T-helper 17 cell (primary cell): ENCODE measurements at places on chromosomes 2 and 18. TPM values are rescaled to one million over a fixed set of nuclear protein-coding genes. Genes with fewer than 3 reads are reported as not detected.

GRCh38 chr2:28333606-28334526, 58.8 kb upstream of the FOSL2 start:
- no peak for DNase-seq
- H3K4me1 ChIP-seq: peaks cover 15% of the 10 kb centered on the region
- H3K36me3 ChIP-seq: peaks cover 4% of the 10 kb centered on the region
- H3K4me3 ChIP-seq: no peak overlapping the region
- H3K27ac ChIP-seq: peak overlapping the region; percentile 86

DNA sequence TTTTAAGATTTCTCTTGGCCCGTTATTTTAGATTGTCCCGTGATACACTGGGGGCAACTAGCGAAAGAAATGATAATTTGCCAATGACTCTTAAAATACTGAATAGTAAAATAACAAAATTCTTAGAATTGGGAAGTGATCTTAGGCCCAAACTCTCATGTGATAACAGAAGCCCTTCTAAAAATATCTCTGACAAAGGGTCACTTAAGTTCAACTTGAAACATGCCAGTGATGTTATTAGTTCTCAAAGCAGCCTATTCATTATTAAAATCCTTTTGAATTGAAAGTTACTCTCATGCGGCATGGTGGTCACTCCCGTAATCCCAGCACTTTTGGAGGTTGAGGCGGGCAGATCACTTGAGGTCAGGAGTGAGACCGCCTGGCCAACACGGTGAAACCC, 920.9 kb downstream of the NRXN1 start:
- DNase-seq: no peak
- H3K36me3 ChIP-seq: no peaks in the 10 kb centered on the region
- no peak overlapping the region for H3K4me3 ChIP-seq
- no peaks in the 10 kb centered on the region for H3K27me3 ChIP-seq
- H3K27ac ChIP-seq: no peak overlapping the region

The SATB2 gene
- 0.05 TPM for total RNA-seq

DNA sequence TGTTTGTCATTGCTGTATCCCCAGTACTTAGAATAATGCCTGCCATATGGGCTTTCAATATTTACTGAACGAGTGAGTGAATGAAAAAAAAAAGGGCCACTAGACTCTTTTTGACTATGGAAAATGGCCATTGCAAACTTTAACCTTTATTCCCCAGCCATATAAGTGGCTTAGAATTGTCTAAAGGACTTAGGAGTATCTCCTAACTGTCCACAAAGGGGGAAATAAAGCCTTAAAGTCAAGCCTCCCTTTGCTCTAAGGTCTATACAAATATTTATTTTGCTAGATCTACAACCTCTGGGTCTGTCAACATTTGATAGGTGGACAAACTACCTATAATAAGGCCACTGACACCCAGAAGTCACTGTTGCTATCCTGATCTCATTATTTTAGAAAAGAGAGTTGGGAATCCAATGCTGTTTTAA, 25.7 kb downstream of the UPP2 start:
- no peak overlapping the region for H3K4me3 ChIP-seq
- H3K4me1 ChIP-seq: no peaks in the 10 kb centered on the region
- H3K27ac ChIP-seq: no peak overlapping the region

GRCh38 chr2:189700681-189701080, 26.2 kb downstream of the ANKAR start:
- no peaks in the 10 kb centered on the region for H3K36me3 ChIP-seq
- H3K4me1 ChIP-seq: peaks cover 4% of the 10 kb centered on the region
- H3K27me3 ChIP-seq: no peaks in the 10 kb centered on the region
- no peak for DNase-seq

The MC2R gene
- total RNA-seq: not detected

DNA sequence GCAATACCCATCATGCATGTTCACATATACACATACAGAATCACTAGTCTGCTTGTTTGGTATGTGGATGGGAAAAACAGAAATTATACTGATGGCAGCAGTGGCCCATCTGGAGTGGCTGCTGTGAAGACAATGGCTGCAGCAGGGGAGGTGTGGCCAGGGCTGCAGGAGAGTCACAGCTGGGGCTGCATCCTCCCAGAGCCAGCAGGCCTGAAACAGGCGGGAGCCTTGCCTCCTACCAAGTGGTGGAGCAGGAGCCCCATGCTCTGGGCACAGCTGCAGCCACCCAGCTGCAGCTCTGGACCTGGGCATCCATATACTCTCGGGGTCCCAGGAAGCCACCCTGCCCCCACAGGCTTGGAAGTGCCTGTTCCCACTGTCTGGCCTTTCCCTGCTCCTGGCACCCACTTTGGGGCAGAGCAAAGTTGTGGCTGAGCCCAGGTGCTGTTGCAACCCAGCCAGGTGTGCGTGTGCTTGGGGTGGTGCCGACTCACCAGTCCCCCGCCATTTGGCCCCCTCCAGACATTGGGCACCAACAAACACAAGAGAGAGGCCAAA, 136.6 kb downstream of the SPAG16 start:
- no peak overlapping the region for H3K27ac ChIP-seq
- DNase-seq: no peak
- H3K4me1 ChIP-seq: no peaks in the 10 kb centered on the region
- H3K36me3 ChIP-seq: no peaks in the 10 kb centered on the region
- peaks cover 8% of the 10 kb centered on the region for H3K27me3 ChIP-seq
- H3K4me3 ChIP-seq: no peak overlapping the region

DNA sequence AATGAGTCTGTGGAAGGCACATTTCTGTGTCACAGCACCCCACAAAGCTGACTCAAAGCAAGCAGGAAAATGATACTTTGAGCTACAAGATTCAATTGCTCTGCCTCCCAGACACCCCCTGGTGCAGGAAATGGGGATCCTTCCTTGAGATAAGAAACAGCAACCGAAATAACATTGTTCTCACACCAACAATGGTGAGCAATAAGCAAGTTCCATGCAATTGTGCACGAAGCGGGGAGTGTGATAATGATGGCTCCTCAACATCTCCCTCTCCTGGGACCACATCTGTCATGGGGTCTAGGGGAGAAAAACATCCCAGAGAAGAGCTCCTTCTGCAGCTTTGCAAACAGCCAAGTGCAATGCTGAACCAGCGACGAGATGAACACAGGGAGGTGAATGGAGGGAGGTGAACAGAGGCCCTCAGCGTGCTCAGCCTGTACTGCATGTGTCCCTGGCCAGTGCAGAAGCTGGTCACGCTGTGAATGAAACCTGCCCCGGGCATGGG, 67.7 kb downstream of the PDCL3 start:
- H3K27ac ChIP-seq: peak overlapping the region; percentile 19
- H3K36me3 ChIP-seq: no peaks in the 10 kb centered on the region
- no peaks in the 10 kb centered on the region for H3K27me3 ChIP-seq
- H3K4me3 ChIP-seq: peak overlapping the region; percentile 66

DNA sequence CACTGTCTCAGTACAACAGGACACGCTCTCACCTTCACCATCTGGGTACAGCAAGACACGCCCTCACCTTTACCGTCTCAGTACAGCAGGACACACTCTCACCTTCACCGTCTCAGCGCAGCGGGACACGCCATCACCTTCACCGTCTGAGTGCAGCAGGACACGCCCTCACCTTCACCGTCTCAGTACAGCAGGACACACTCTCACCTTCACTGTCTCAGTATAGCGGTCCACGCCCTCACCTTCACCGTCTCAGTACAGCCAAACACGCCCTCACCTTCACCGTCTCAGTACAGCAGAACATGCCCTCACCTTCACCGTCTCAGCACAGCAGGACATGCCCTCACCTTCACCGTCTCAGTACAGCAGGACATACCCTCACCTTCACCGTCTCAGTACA, 109.9 kb upstream of the CTDP1 start:
- no peaks in the 10 kb centered on the region for H3K4me1 ChIP-seq
- H3K4me3 ChIP-seq: no peak overlapping the region
- peaks cover 26% of the 10 kb centered on the region for H3K27me3 ChIP-seq
- no peak overlapping the region for H3K27ac ChIP-seq
- peaks cover 3% of the 10 kb centered on the region for H3K36me3 ChIP-seq
- DNase-seq: no peak

The GAD1 gene
- total RNA-seq: not detected

DNA sequence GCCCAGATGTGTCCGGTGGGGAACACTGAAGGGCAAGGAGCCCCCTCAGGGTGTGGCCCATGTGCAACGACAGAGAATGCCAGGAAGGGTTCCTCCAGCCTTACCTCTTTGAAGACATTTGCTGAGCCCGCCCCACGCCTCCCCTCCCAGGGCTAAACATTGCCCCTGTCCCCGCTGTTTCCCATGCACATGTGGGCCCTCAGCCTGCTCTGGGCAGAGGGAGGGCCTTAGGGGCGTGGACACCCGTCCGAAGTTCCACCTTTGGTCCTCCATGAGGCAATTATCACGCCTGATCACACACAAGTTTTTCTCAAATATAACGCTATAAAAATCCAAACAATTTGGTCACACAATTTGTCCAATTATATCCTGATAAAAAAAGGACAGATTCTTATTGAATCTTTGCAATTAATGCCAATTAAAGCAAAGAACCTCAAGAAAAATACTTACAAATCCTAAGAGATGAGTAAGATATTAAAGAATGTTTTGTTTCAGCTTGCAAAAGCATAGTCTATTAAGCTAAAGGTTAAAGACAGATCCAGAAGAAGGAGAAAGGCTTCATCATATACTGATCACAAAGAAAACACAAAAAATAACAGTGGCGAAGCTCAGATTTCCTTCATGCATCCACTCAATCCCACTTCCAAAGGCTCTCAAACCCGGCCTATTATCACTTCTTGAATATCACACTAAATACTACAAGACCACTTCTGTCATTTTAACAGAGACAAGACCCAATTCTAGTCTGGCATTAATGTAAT, 55.2 kb upstream of the LDLRAD4 start:
- H3K27me3 ChIP-seq: peaks cover 18% of the 10 kb centered on the region
- no peaks in the 10 kb centered on the region for H3K36me3 ChIP-seq
- no peak for DNase-seq

The PJVK gene
- total RNA-seq: 6.1 TPM

The DCDC2C gene
- total RNA-seq: not detected

The GKN1 gene
- total RNA-seq: not detected

The DYNAP gene
- not detected for total RNA-seq

- H3K36me3 ChIP-seq: no peaks in the 10 kb centered on the region
- H3K27ac ChIP-seq: no peak overlapping the region
- H3K27me3 ChIP-seq: no peaks in the 10 kb centered on the region
- H3K4me1 ChIP-seq: peaks cover 21% of the 10 kb centered on the region
- H3K4me3 ChIP-seq: no peak overlapping the region
These were observed 1.6 kb upstream of the POLI start for GRCh38 chr18:54267701-54268100.

The FIGN gene
- total RNA-seq: not detected

GRCh38 chr18:75491361-75491760, 63.9 kb upstream of the SMIM21 start:
- H3K4me3 ChIP-seq: no peak overlapping the region
- peaks cover 4% of the 10 kb centered on the region for H3K4me1 ChIP-seq
- H3K27ac ChIP-seq: no peak overlapping the region
- DNase-seq: no peak
- peaks cover 60% of the 10 kb centered on the region for H3K27me3 ChIP-seq

GRCh38 chr2:202042444-202042843, 8.8 kb downstream of the FZD7 start:
- H3K4me3 ChIP-seq: no peak overlapping the region
- no peak overlapping the region for H3K27ac ChIP-seq
- peaks cover 3% of the 10 kb centered on the region for H3K36me3 ChIP-seq
- H3K27me3 ChIP-seq: peaks cover 71% of the 10 kb centered on the region
- peaks cover 4% of the 10 kb centered on the region for H3K4me1 ChIP-seq
- no peak for DNase-seq

DNA sequence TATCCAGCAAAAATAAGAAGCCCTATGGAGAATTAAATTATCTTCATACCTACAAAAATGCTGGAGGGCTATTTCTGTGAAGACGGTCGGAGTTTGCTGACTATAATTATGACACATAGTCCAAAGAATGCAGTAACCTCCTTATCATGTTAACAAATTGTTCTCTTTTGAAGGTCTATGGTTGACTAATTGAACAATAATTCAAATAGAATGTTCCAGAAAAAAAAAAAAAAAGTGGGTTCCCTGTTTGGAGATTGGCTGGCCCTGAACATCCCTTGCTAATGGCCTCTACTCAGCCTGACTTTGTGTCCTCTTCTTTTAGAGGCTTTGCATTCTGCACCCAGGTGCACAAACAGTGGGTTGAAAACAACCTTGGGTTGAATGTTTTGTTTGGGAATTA, 82.8 kb upstream of the CCBE1 start:
- peaks cover 7% of the 10 kb centered on the region for H3K27me3 ChIP-seq
- H3K27ac ChIP-seq: no peak overlapping the region
- DNase-seq: no peak
- no peak overlapping the region for H3K4me3 ChIP-seq
- no peaks in the 10 kb centered on the region for H3K36me3 ChIP-seq

DNA sequence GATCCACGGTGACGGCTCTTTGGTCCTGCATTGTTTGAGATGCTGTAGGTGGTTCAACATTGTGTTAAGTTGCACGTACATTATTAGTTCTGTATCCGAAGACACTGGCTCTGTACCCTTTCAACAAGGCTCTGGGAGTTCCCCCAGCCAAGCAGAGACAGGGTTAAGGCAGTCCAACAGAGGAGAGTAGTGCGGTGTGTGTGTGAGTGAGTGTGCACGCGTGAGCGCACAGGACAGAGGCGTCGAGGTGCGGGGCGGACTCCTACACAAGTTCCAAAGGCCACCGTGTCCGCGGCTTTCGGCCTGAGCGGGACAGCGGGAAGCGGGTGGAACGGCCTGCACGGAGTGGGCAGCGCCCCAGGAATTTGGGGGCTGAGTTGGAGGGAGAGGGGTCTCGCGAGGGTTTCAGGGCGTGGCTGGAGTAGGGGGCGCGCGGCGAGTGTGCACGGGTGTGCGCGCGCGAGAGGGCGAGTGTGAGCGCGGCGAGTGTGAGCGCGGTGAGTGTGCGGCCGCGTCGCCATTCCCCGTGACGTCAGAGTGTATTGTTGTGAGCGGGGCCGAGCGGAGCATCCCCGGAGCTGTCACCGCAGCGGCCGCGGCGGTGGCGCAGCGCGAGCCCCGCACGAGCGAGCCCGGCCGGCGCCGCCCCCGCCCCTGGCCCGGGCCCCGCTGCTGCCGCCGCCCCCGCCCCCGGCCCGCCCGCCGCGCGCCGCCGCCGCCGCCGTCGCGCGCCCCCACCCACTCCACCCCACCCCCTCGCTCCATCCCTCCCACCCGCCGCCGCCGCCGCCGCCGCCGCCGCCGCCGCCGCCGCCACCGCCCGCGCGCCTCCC, at the start of gene ASXL3:
Gene ASXL3 (plus strand): TSS at position 535 of the 833 bp plus-strand sequence. CDS start 413 bp downstream, outside the sequence.
- H3K36me3 ChIP-seq: no peaks in the 10 kb centered on the region
- peaks cover 6% of the 10 kb centered on the region for H3K27me3 ChIP-seq
- no peaks in the 10 kb centered on the region for H3K4me1 ChIP-seq
- H3K4me3 ChIP-seq: peak within 1 kb of the TSS; percentile 22
- no peak within 1 kb of the TSS for H3K27ac ChIP-seq

DNA sequence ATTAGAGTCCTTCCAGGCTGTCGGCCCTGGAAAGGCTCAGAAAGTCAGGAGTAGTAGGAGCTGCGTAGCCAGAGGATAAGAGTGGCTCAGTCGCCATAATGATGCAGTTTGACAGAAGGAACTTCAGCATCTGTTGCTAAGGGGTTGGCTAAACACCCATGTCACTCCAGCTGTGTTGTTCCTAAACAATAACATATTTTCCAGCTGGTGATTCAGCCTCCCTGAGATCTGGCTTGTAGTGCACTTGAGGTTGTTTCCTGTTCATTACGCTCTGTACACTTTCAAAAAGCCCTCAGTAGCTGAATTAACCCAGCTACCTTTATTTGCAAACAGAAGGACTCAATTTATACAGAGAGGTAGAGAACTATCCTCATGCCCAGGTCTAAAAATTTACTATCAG, 39.7 kb upstream of the EPAS1 start:
- H3K27me3 ChIP-seq: peaks cover 19% of the 10 kb centered on the region
- H3K36me3 ChIP-seq: no peaks in the 10 kb centered on the region
- no peak for DNase-seq
- H3K27ac ChIP-seq: no peak overlapping the region
- H3K4me3 ChIP-seq: no peak overlapping the region

The AQP12A gene
- not detected for total RNA-seq

The AGPS gene
- total RNA-seq: 26.2 TPM
